Germinal center (tissue), 1 donor: ENCODE measurements at places on chromosomes 3 and 15.

DNA sequence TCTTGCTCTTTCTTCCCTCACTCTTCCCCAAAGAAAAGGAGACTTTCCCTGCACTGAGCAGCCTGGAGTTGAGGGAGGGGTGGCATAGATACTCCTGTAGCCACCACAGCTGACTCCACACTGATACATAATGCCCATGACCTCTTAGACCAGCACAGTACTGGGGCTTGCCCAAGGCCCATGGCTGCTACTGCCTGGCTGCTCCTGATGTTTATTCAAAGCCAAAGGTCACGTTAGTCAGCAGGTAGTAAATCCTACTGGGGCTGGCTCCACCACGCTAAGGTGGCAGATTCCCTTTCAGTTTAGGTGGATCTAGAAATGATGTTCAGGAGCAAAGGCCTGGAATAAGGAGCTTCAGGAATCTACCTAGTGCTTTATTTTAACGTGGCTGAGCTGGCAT, 212.7 kb downstream of the C3orf38 start:
- DNase-seq = no peak

GRCh38 chr3:155019575-155019974, 60.5 kb upstream of the MME start:
- DNase-seq = no peak

DNA sequence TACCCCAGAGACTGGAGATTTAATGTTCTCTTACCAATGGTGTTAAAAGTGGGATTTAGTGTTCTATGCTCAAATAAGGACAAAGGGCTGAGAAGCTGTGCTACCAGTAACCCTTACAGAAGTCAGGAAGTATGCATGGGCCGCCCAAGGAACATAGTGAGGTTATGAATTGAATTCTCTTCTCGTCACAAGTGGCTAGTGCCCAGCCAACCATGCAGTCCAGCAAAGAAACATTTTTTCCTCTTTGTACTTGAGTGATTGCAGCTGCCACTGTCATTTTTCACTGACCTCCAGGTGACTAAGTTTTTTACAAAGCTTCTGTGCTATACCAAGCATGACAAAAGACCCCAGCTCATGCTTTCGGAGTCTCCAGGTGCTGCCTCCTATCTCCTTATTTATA, 110.6 kb upstream of the DCBLD2 start:
- peak; percentile 45 for DNase-seq

DNA sequence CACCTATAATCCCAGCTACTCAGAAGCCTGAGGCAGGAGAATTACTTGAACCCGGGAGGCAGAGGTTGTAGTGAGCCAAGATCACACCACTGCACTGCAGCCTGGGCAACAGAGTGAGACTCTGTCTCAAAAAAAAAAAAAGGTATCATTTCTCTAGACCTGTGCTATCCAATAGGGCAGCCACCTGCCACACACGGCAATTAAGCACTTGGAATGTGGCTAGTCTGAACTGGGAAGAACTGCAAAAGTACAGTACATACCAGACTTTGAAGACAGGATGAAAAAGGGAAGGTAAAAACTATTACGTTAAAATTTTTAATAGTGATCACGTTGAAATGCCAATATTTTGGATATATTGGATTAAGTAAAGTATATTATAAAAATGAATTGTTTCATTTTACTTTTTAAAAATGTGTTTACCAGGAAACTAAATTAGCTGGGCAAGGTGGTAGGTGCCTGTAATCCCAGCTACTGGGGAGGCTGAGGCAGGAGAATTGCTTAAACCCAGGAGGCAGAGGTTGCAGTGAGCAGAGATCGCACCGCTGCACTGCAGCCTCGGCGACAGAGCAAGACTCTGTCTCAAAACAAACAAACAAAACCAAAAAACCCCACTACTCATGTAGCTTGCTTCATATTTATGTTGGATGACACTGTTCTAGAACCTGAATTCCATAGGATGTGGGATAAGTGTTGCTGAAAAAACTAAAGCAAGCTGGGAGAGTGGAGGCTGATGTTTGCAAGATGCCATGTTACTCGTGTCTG, 2.3 kb downstream of the CYP8B1 start:
- DNase-seq = no peak

DNA sequence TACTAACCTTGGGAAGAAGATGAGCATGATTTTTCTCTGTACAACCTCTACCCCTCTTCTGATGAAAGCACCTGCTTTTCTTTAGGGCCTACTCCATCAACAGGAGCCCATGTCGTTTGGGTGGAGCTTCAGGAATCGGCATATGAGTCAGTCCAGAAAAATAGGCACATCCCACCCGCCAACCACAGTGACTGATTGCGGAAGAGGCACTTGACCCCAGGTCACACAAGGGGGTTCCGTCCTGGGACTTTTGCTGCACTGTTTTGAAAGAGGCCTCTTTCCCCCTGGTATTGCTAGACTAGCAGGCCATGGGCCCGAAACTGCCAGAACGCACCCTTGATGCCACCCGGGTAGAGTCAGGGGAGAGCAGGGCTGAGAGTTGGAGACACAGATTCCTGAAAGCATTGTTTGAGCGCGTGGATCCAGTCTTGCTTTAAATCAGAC, 19.3 kb upstream of the NRROS start:
- no peak for DNase-seq

- DNase-seq = no peak
These were observed 233.5 kb upstream of the ATP10A start for GRCh38 chr15:26096581-26096980.

- no peak for DNase-seq
These were observed 90.1 kb upstream of the RGMA start for GRCh38 chr15:93179072-93179471.

DNA sequence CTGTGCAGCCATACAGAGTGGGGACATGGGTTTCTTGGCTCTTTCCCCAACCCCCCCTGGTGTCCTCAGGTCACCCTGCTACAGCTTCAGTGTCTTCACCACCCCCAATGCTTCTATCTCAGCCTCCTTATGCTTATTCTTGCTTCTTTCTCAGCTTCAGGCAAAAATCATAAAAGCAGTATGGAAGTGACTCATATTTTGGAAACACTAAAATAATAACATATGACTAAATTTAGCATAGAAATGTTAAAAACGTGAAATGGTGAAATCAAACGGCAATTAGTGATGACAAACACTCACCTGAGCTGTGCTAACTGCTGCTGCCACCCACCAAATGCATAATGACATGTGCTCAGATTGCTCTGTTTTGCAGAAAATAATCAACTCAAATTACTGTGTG, 475.2 kb upstream of the EPHA3 start:
- DNase-seq = no peak

DNA sequence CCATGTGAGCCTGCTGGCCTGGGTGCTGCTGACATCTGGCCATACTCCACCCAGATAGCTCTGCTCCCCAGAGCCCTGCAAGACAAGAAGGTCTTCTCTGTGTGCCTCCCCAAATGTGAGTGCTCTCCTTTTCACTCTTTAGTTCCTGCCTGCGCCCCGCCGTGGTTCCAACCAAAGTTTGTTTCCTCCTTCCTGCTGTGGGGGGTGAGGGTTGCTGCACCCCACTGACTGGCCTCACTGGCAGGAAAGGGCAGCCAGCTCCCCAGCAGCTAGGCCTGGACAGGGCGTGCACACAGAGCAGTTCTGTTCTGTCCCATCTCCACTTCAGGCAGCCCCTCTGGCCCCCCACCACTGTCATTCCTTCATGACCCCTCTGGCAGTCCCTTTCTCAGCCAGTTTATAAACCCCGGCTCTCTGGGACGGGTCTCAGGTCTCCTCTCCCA, 5.4 kb upstream of the CCDC174 start:
- DNase-seq = no peak

- DNase-seq = no peak
These were observed 30.6 kb downstream of the CHDH start for GRCh38 chr3:53815651-53816050.

GRCh38 chr15:28911310-28911931, 25.6 kb downstream of the APBA2 start:
- DNase-seq = no peak

- DNase-seq = no peak
These were observed 24.9 kb upstream of the BMF start for GRCh38 chr15:40133544-40133943.

GRCh38 chr15:100928632-100929280, 9.6 kb downstream of the LRRK1 start:
- no peak for DNase-seq

DNA sequence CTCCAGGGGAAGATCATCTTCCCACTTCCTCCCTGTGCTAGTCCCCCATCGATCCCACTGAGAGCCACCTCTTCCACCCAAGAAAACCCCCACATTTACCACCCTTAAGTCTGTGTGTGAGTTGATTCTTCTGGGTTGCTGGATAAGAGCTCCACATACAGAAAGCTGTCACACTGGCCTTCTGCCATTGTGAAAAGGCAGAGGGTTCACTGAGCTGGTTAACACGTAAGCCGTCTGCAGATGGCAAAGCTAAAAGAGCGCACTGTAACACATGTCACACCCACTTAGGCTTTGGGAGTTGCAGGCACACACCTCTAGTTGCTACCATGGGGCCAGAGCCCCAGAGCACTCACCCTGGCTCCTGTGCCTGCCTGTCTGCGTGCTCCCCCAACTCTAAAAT, 309.8 kb upstream of the LRRC3B start:
- DNase-seq = no peak
